Activated CD8-positive, alpha-beta memory T cell treated with anti-CD3 and anti-CD28 coated beads, Interleukin-2, amount 10 ng/mL, durations not matched to agents 7 days and 5 days (primary cell): ENCODE measurements at places on chromosomes 3 and 15. TPM values are rescaled to one million over a fixed set of nuclear protein-coding genes. Genes with fewer than 3 reads are reported as not detected.

THAP10 gene
- total RNA-seq = 0.20 TPM

PLA2G4E gene
- total RNA-seq = 0.05 TPM

RBM15B gene
- 36.1 TPM for total RNA-seq

AADAC gene
- total RNA-seq = not detected

TMEM40 gene
- total RNA-seq = not detected

CRYGS gene
- total RNA-seq = 4.7 TPM

DHFR2 gene
- total RNA-seq = 7.0 TPM

CA12 gene
- total RNA-seq = not detected

LINGO1 gene
- total RNA-seq = not detected

SKOR1 gene
- 0.19 TPM for total RNA-seq

SI gene
- total RNA-seq = not detected

EPHB1 gene
- total RNA-seq = 0.35 TPM

GOLGA8O gene
- total RNA-seq = 6.3 TPM

BUB1B gene
- 89.5 TPM for total RNA-seq

TMCO5A gene
- total RNA-seq = not detected

DTX3L gene
- 138 TPM for total RNA-seq

IL16 gene
- total RNA-seq = 118 TPM

REC114 gene
- not detected for total RNA-seq

SRGAP3 gene
- 3.2 TPM for total RNA-seq

CCDC39 gene
- not detected for total RNA-seq

AP3B2 gene
- not detected for total RNA-seq

FANCD2 gene
- total RNA-seq = 109 TPM

ZMYND10 gene
- 2.9 TPM for total RNA-seq

EID1 gene
- 133 TPM for total RNA-seq

BNC1 gene
- total RNA-seq = not detected

EFCAB12 gene
- 1.4 TPM for total RNA-seq

KCNMB3 gene
- total RNA-seq = 1.4 TPM

AADACL2 gene
- total RNA-seq = not detected

CSPG4 gene
- not detected for total RNA-seq

ALG1L2 gene
- total RNA-seq = 1.4 TPM

ITIH3 gene
- total RNA-seq = not detected

ST8SIA2 gene
- not detected for total RNA-seq

ANKRD63 gene
- total RNA-seq = not detected

SCAANT1 gene
- not detected for total RNA-seq

GPD1L gene
- 26.8 TPM for total RNA-seq

SLC27A2 gene
- 54.0 TPM for total RNA-seq

GOLGA8G gene
- total RNA-seq = not detected

DPPA4 gene
- not detected for total RNA-seq

CPEB1 gene
- not detected for total RNA-seq

DPPA2 gene
- total RNA-seq = not detected

IL5RA gene
- not detected for total RNA-seq
